Thoracic aorta endothelial cell (primary cell): ENCODE measurements at places on chromosomes 5 and 9. TPM values are rescaled to one million over a fixed set of nuclear protein-coding genes. Genes with fewer than 3 reads are reported as not detected.

The SLC25A48 gene
- total RNA-seq: not detected in 2 replicates

The RANBP3L gene
- not detected in 2 replicates for total RNA-seq

The TEK gene
- 85.1 and 101 TPM in 2 replicates for total RNA-seq

The EPB41L4A gene
- 19.8 and 26.1 TPM in 2 replicates for total RNA-seq

The AGXT2 gene
- total RNA-seq: not detected in 2 replicates

The SPINK7 gene
- not detected in 2 replicates for total RNA-seq

The PTGES gene
- not detected in 2 replicates for total RNA-seq

The OR13F1 gene
- not detected in 2 replicates for total RNA-seq

The TMC1 gene
- total RNA-seq: 2.2 and 3.2 TPM in 2 replicates

The ZNF883 gene
- 0.07 and 0.53 TPM in 2 replicates for total RNA-seq

The SV2C gene
- total RNA-seq: not detected in 2 replicates

The WASHC1 gene
- total RNA-seq: 2.7 and 3.3 TPM in 2 replicates

The CFAP157 gene
- under 0.01 and 0.14 TPM in 2 replicates for total RNA-seq

The BTNL8 gene
- not detected in 2 replicates for total RNA-seq

The PCDHB12 gene
- total RNA-seq: 0.07 and 0.27 TPM in 2 replicates

The TTC39B gene
- 5.1 and 7.9 TPM in 2 replicates for total RNA-seq

The SLC34A3 gene
- total RNA-seq: not detected in 2 replicates

The TESK1 gene
- 6.4 and 9.0 TPM in 2 replicates for total RNA-seq

The GFI1B gene
- not detected in 2 replicates for total RNA-seq
